Lower leg skin (tissue), 4 donors: ENCODE measurements at places on chromosomes 3 and 15. TPM values are rescaled to one million over a fixed set of nuclear protein-coding genes. Genes with fewer than 3 reads are reported as not detected.
A peak's percentile ranks its signal among the peaks of the same experiment; 100 is the strongest.

DNA sequence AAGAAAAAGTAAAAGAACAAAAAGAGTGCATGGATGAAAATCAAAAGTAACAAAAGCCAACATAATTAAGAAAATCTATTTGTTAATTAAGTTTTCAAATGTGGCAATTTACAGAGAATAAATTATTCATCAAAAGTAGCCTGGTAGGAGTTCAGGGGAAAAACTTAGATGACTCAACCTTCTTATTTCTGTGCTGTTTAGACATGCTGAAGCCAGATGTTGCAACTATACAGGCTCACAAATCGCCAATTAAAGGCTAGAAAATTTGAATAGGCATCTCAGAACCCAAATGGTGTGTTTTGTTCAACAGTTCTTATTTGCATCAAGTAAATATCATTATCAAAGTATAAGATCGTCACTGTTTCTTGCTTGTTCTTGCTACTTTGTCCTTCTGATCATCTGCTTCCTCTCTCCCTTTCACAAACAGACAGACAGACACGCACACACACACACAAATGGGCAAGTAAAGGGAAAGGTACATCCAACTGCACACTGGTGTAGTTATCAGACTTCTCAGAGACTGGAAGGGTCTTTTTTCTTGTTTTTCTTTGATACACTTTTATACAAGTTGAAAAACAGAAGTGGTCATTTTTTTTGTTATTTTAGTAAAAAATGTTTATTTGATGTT, 572.2 kb downstream of the MECOM start:
- DNase-seq, result no peak

DNA sequence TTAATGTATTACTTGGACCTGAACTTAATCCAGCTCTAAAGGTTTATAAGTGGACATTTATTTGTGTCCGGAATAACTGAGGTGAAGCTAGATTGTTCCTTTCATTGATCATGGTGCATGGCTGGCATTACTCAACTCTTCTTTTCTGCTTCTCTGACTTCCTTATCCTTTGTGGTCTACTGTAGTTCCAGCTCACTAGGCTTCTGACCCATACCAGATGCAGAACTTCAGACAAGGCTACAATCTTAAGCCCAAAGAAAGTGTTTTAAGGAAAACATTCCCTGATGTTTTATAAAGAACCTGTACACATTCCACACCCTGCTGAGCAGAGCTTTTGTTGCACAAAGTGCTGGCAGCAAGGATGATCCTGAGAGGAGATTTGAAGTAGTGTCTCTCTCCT, 250.8 kb upstream of the TGFBR2 start:
- DNase-seq, result no peak

- peak; percentile 49 for DNase-seq
Observed at GRCh38 chr3:14238356-14238755, 59.7 kb downstream of the LSM3 start.

- no peak for DNase-seq
Observed at GRCh38 chr15:57917998-57918397, 147.5 kb downstream of the ALDH1A2 start.

DNA sequence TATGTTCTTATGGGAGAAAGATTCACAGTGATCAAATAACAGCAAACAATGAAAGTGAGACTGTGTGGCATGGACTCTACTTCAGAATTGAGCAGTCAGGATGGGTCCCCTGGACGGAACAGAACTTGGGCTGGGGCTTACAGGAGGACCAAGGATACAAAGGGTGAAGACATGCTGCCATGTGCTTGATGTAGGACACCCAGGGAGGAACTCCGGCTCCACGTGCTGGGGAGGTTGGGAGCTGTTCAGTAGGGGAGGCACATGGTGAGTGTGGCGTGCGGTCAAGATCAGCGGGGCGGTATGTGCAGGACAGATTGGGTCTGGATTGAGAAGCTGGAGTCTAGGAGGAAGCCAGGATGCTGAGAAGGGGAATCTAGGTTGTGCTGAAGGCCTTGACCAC, 32.6 kb downstream of the PPCDC start:
- DNase-seq, result peak; percentile 81

- no peak for DNase-seq
Observed at GRCh38 chr15:82950746-82951370, 1.7 kb downstream of the HOMER2 start.

GRCh38 chr15:68576235-68576892, 2.4 kb upstream of the CORO2B start:
- DNase-seq, result no peak

GRCh38 chr15:89114990-89115389, 26.7 kb downstream of the ABHD2 start:
- no peak for DNase-seq

DNA sequence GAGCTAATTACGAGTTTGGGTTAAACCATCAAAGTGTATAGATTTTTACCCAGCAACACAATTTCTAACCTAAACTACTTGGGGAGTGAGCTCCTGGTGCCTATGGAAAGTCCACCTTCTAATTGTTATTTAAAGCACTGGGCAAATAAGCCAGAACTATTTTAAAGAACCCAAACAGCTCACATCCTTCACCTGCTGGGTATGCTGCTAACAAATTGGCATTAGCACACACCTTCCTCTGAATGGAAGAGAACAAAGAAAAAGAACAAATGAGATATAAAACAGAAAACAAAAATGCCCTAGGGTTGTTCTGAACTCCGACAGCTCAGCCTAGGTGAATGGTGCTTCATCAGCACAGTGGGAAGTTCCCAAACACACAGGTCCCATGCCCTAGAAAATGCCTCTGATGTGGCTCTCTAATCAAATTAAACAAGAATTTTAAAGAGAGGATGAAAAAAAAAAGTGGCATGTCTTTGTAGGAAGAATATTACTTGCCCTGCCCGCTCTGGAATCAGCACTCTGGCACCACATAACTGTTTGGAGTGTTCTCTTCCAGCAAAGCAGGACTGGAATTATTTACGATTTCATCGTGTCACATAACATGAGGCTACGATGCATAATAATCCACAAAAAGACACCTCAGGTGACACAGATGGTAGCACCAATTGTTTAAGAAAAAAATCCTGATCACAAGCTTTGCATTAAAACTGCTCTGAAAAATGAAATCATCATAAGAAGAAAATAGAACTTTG, 334.4 kb downstream of the GBE1 start:
- DNase-seq, result no peak

DNA sequence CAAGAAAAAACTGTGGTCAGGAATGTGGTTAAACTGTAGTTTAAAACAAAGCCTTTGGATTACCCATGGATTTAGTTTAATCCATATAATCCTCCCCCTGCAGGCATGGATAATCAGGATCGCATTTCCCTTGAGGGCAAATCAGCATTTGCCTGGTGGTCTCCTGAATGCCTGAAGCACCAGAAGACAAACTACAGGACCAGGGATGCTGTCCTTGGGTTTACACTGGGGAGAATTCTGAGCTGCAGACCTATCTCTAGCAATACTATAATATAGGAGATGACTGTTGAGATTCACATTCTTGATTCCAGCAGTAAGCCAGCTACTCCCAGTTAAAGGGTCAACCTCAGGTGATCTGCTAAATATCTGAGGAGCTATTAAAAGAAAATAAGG, 10.6 kb downstream of the PIK3CB start:
- DNase-seq, result no peak

DNA sequence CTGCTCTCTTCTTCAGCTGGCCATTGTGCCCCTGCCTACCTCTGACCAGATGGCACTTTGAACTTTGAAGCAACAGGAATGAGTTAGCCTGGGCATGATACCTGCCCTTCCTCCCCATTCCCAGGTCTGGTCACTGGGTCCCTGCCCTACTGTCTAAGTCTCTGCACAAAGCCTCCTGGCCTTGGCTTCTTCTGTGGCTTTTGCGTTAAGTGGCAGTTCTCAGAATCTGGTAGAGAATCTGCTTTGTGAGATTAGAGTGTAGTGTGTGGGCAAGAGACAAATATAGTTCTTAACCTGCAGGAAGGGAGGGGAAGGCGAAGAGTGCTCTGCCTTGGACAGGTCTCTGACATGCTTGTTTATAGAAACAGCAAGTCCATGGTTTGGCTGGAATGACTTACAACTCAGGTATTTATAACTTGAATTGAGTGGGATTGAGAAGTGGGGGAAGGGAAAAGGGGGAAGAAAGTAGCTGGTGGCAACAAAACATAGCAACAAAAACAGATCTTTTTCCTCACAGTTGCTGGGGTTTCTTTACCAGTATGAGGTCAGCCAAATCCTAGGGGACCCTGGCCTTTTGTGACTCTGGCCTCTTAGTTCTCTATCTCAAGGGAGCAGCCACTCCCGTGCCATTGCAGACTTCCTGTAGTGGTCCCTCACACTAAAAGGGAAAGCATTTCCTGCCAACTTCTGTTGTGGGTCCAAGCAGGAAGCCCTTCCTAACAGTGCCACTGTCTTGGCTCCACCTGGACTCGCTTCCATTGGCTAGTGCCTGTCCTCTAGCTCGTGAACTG, 16.7 kb downstream of the MAPKBP1 start:
- DNase-seq, result no peak

- DNase-seq, result no peak
Observed at GRCh38 chr3:198061119-198062067, 101.4 kb downstream of the LMLN start.

DNA sequence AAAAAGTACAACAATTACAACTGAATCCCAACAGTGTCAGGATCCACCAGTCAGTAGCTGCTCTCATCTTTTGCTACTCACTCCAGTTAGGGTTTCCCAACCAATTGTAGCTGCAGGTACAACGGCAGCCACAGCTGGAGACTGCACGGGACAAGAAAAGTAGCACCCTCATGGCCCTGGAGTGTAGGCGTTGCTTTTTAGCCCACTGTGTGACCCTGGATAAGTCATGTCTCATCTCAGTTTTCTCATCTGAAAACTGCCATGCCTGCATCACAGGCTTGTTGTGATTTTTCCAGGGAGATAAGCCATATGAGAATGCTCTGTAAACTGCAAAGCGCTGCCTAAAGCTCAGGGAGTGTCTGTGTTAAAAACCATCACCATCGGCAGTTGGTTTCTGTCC, 535.6 kb upstream of the IL12A start:
- DNase-seq, result no peak

DNA sequence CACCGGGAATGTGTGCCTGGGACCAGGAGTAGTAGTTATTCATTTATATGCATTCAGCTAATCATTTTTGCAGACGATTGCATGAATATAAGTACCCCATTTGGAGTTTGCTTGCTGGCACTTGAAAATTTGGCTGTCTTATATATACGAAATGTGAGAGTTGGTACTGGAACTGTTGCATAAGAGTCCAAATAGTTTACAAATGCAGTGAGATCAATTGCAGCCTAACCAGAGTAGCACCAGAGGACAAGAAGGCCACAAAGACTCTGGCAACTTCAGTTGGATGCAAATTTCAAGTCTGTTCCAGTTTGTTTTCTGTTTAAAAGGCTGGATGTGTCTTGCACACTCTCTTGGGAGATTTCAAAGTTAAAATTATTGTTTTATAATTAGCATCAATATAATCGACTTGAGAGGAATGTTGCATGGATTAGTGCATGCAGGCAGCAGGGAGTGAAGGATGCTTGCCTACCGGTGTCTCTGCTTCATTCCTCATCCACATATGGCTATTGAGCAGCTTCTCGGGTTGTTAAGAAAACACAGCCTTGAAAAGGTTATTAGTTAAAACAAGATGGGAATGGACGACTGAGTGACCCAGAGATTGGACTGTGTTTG, 213.0 kb downstream of the PTPRG start:
- DNase-seq, result no peak

DNA sequence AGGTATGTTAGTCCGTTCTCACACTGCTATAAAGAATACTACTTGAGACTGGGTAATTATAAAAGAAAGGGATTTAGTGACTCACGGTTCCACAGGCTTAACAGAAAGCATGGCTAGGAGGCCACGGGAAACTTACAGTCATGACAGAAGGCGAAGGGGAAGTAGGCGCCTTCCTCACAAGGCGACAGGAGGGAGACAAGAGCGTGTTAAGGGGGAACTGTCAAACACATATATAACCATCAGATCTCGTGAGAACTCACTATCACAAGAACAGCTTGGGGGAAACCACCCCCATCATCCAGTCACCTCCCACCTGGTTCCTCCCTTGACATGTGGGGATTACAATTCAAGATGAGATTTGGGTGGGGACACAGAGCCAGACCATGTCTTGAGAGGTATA, 30.4 kb downstream of the SPRED1 start:
- DNase-seq, result no peak

- peak; percentile 97 for DNase-seq
Observed at GRCh38 chr3:15268033-15268631, 62.1 kb downstream of the CAPN7 start.

GATA2 gene
- 9.1 TPM for total RNA-seq

ISG20 gene
- 10.8 TPM for total RNA-seq

GHSR gene
- total RNA-seq, result not detected

FEZF2 gene
- total RNA-seq, result not detected

SNX22 gene
- 1.6 TPM for total RNA-seq

LDHAL6B gene
- total RNA-seq, result not detected

ARPP21 gene
- not detected for total RNA-seq

CHRFAM7A gene
- total RNA-seq, result 0.51 TPM
